ENCODE measurements at places on chromosomes 2 and 18.

DNA sequence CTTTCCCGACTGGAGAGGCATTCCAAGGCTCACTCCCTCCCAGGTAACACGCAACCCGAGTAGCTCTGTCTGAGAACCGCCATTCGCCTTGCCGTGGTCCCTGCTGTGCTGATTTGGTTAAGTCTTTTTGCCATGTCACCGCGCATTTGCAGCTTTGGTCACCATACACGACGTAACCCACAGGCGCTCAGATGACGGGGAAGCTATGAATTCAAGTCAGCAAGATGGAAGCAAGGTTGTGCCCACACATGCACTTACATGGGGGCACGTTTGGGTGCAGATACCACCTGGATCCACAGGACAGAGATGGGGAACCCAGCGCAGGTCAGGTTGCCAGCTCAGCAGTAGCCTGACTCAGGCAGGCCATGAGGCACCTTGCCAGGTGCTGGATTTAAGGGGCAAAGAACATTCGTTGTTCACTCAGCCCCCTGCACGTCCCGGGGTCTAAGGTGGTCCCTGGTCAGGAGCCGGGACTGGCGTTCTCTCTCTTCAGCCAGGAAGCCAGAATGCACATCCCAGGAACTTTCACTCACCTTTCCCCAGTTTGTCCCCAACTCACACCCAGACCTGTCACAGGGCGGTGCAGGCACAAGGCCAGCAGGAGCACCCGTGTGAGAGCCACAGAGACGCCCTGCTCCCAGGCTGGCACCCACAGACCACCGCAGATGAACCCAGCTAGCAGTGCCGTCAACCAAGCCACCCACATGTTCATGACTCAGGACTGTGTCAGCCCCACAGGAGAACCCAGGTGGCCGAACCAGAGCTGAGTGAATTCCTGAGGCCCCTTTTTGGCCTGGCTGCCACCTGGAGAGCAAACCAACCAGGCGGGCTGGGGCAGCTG, 19.9 kb downstream of the SNED1 start:
- no peaks in the 10 kb centered on the region for H3K4me1 ChIP-seq
- DNase-seq = no peak
- no peak overlapping the region for H3K4me3 ChIP-seq
- H3K36me3 ChIP-seq = no peaks in the 10 kb centered on the region
- H3K27ac ChIP-seq = no peak overlapping the region

GRCh38 chr2:152042636-152043615, 55.9 kb downstream of the CACNB4 start:
- no peaks in the 10 kb centered on the region for H3K27me3 ChIP-seq
- peak; percentile 69 for DNase-seq
- no peaks in the 10 kb centered on the region for H3K36me3 ChIP-seq

DNA sequence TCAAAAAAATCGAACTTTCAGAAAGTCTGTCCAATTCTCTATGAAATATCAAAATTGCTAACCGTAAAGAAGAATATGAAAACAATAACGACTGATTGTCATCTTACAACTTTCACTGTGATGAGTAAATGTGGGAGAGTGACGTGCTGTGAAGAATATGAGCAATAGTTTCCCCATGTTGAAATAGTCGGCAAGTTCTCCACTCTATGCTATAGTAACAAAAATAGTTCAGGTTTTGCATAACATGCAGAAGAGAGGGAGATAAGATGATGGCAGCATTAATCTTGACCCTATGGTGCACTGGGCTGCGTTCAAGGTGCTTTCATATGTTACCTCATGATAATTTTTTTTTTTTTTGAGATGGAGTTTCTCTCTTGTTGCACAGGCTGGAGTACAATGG, 196.8 kb upstream of the CYRIA start:
- no peaks in the 10 kb centered on the region for H3K4me1 ChIP-seq
- H3K36me3 ChIP-seq = no peaks in the 10 kb centered on the region
- no peak for DNase-seq
- H3K27me3 ChIP-seq = no peaks in the 10 kb centered on the region
- no peak overlapping the region for H3K4me3 ChIP-seq
- no peak overlapping the region for H3K27ac ChIP-seq

DNA sequence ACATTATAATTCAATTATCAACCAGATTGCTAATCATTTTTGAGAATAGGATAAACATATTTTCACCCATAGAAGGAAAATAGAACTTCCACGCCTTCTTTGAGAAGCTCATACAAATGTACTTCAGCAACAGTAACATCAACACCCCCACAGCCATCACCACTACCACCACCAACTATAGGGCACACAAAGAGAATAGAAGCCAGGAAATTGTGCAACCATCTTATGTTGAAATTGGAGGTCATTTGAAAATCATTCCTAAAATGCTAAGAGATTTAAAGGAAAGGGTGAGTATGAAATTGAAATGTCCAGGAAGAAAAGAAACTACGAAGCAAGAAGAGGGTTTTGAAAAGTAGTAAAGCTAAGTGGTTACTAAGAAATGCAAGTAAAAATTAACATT, 563.4 kb downstream of the ZNF804A start:
- H3K27me3 ChIP-seq = no peaks in the 10 kb centered on the region
- DNase-seq = no peak
- H3K27ac ChIP-seq = no peak overlapping the region
- H3K36me3 ChIP-seq = no peaks in the 10 kb centered on the region
- H3K4me3 ChIP-seq = no peak overlapping the region
- H3K4me1 ChIP-seq = no peaks in the 10 kb centered on the region

DNA sequence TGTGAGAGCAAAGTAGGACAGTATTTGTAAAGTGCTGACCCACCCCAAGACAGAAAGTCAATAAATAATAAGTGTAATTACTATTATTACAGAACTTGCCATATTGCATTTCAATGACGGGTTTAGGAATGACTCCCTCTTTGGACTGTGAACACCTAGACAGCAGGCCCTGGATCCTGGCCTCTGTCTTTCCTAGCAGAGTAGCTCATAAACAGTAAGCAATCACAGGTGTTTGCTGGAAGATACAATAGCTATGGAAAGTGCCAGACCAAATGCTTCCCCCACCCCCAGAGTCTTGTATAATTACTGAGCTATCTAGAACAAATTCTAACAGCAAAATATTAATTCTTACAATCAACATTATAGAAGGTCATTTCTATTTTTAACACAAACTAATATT, 20.1 kb upstream of the MYO1B start:
- no peaks in the 10 kb centered on the region for H3K27me3 ChIP-seq
- H3K36me3 ChIP-seq = no peaks in the 10 kb centered on the region
- no peak for DNase-seq
- H3K27ac ChIP-seq = no peak overlapping the region

GRCh38 chr18:48193521-48194492, 215.4 kb downstream of the ZBTB7C start:
- no peak for DNase-seq
- no peaks in the 10 kb centered on the region for H3K27me3 ChIP-seq
- no peaks in the 10 kb centered on the region for H3K36me3 ChIP-seq

- H3K27me3 ChIP-seq = peaks cover 28% of the 10 kb centered on the region
- H3K4me3 ChIP-seq = no peak overlapping the region
- H3K27ac ChIP-seq = no peak overlapping the region
- no peak for DNase-seq
These were observed 13.1 kb upstream of the MLPH start for GRCh38 chr2:237473878-237474441.

- DNase-seq = no peak
- H3K36me3 ChIP-seq = no peaks in the 10 kb centered on the region
- H3K4me1 ChIP-seq = no peaks in the 10 kb centered on the region
- no peaks in the 10 kb centered on the region for H3K27me3 ChIP-seq
These were observed 335.8 kb downstream of the TRIB2 start for GRCh38 chr2:13052547-13052946.

- H3K36me3 ChIP-seq = no peaks in the 10 kb centered on the region
- peak; percentile 21 for DNase-seq
- H3K27me3 ChIP-seq = no peaks in the 10 kb centered on the region
- 0 out of 2 replicates have a peak overlapping the region, but pooled peaks have one; percentile 60 for H3K27ac ChIP-seq
- H3K4me3 ChIP-seq = no peak overlapping the region
- peaks cover 22% of the 10 kb centered on the region for H3K4me1 ChIP-seq
These were observed 226.9 kb downstream of the VAPA start for GRCh38 chr18:10140461-10141282.

- H3K36me3 ChIP-seq = no peaks in the 10 kb centered on the region
- H3K27ac ChIP-seq = no peak overlapping the region
- H3K4me3 ChIP-seq = no peak overlapping the region
- no peaks in the 10 kb centered on the region for H3K27me3 ChIP-seq
- DNase-seq = no peak
- H3K4me1 ChIP-seq = peaks cover 19% of the 10 kb centered on the region
These were observed 148.7 kb upstream of the ITGA6 start for GRCh38 chr2:172278667-172279066.

DNA sequence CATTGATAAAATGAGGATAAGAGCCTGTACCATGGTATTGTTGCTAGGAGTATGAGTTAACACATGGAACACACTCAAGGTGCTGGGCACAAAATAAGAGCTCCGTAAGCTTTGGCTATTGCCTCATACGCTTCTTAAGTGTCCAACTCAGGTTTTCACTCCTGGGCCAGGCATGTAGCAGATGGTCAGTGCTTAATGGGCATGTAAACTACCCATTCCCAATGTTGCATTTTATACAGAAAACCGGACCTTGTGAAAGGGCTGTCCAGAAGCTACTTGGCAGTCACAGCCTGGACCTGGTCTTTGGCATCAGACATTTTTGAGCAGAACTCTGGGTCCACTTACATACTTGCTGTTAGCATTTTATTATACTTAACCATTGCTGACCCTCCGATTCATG, 26.9 kb downstream of the MGAT5 start:
- peaks cover 6% of the 10 kb centered on the region for H3K4me1 ChIP-seq
- no peaks in the 10 kb centered on the region for H3K36me3 ChIP-seq
- DNase-seq = no peak
- no peak overlapping the region for H3K27ac ChIP-seq

DNA sequence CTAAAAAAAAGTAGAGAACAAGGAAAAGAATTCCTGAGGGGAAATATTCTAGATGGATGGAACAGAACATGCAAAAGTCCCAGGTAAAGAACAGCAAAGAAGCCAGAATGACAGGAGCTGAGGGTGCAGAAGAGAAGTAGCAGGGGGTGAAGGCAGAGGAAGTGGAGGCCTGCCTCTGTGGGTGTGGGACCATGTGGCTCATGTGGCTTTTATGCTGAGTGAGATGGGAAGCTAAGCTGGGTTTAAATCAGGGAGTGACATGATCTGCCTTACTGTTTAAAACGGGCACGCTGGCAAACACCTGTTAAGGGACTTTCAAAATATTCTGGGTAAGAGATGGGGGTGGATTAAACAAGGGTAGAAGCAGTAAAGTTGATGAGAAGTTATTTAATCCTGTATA, 40.0 kb downstream of the GKN2 start:
- H3K4me3 ChIP-seq = no peak overlapping the region
- no peak for DNase-seq
- no peak overlapping the region for H3K27ac ChIP-seq

- no peaks in the 10 kb centered on the region for H3K27me3 ChIP-seq
- H3K4me1 ChIP-seq = no peaks in the 10 kb centered on the region
- H3K4me3 ChIP-seq = no peak overlapping the region
- no peak overlapping the region for H3K27ac ChIP-seq
- peaks cover 3% of the 10 kb centered on the region for H3K36me3 ChIP-seq
These were observed 754.9 kb downstream of the RNF144A start for GRCh38 chr2:7672027-7672684.

GRCh38 chr18:28411806-28412205, 234.9 kb upstream of the CDH2 start:
- no peak overlapping the region for H3K27ac ChIP-seq
- H3K4me3 ChIP-seq = no peak overlapping the region
- H3K4me1 ChIP-seq = no peaks in the 10 kb centered on the region

GRCh38 chr2:74714691-74715080, 60.6 kb downstream of the SEMA4F start:
- H3K27me3 ChIP-seq = peaks cover 28% of the 10 kb centered on the region
- peaks cover 4% of the 10 kb centered on the region for H3K4me1 ChIP-seq
- peak; percentile 34 for DNase-seq
- H3K36me3 ChIP-seq = no peaks in the 10 kb centered on the region
- peak overlapping the region; percentile 61 for H3K4me3 ChIP-seq

GRCh38 chr2:38698467-38699003, 32.6 kb downstream of the GALM start:
- no peaks in the 10 kb centered on the region for H3K4me1 ChIP-seq
- H3K36me3 ChIP-seq = no peaks in the 10 kb centered on the region
- no peak overlapping the region for H3K4me3 ChIP-seq
- DNase-seq = no peak
- H3K27me3 ChIP-seq = no peaks in the 10 kb centered on the region

DNA sequence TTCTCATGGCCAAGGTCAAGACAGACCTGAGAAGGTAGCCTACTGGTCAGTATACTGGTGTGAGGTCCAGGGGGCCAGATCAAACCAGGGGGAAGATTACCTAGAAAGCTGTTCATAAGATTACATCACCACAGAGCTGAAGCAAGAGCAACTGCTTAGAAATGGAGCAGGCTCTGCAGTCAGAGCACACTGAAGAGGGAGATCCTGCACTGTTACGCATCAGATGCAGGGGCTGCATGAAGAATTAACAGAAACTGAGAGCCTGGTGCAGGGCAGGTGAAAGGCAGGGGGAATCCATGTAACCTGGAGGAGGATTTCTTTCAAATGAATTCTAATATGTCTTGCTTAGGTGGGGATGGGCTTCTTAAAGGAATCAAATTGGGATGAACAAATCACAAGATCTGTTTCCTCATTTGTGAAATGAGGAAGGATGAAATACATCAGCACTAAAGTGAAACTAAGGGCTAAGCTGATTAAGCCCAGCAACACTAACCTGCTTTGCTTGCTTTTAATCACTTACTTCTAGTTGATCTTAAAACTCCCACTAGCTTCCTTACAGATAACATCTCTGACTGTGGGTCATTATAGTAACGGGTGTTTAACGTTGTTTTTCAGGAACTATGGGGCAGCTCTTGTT, 74.3 kb upstream of the ADAM23 start:
- H3K27me3 ChIP-seq = no peaks in the 10 kb centered on the region
- DNase-seq = no peak
- H3K4me1 ChIP-seq = no peaks in the 10 kb centered on the region
- no peak overlapping the region for H3K27ac ChIP-seq
- no peak overlapping the region for H3K4me3 ChIP-seq

- H3K4me1 ChIP-seq = peaks cover 14% of the 10 kb centered on the region
- no peaks in the 10 kb centered on the region for H3K36me3 ChIP-seq
- no peak overlapping the region for H3K4me3 ChIP-seq
- H3K27me3 ChIP-seq = no peaks in the 10 kb centered on the region
These were observed 84.4 kb upstream of the HS6ST1 start for GRCh38 chr2:128402911-128403670.

DNA sequence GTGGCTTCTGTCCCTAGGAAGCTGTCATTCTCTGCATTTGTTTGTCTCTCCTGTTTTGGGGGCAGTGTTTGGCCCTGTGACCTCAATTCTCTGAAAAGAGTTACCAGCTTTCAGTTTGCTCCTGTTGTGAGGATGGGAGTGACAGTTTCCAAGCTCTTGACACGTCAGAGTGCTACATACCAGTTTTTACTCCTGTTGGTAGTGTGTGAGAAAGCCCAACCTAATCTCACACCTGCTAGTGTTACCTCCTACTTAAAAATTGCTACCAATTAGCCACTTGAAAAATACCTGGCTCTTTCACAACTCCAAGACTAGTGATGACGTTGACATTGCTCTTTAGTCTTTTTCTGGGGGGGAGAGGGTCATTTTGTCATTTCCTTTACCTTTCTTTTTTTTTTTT, 14.1 kb downstream of the SKA1 start:
- H3K27ac ChIP-seq = no peak overlapping the region
- H3K4me3 ChIP-seq = no peak overlapping the region
- H3K36me3 ChIP-seq = peaks cover 12% of the 10 kb centered on the region
- H3K4me1 ChIP-seq = no peaks in the 10 kb centered on the region
- no peak for DNase-seq
- H3K27me3 ChIP-seq = no peaks in the 10 kb centered on the region

Measured in GM23338 (cell line).